ENCODE measurements at places on chromosomes 3 and 15.

GRCh38 chr3:17469954-17470353 lies 272.5 kb downstream of the TBC1D5 start:
- DNase-seq = no peak

DNA sequence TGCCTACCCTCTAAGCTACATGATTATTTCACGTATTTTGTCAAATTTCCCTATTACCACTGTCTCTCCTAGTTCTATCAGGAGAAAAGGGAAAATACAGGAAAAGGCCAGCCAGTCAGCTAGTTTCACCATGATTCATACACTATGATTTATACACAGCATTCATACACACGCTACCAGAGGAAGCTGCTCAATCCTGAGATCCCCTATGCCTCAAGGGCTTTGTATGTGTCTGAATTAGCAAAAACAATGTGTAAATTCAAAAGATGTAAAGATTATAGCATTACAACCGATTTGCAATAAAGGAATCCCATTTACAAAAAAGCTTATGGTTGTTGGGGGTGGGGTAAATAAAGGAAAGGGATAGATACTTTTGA lies 3.1 kb upstream of the ACKR4 start:
- no peak for DNase-seq

- DNase-seq = no peak
Observed at GRCh38 chr3:48425281-48425812, 4.5 kb downstream of the PLXNB1 start.

DNA sequence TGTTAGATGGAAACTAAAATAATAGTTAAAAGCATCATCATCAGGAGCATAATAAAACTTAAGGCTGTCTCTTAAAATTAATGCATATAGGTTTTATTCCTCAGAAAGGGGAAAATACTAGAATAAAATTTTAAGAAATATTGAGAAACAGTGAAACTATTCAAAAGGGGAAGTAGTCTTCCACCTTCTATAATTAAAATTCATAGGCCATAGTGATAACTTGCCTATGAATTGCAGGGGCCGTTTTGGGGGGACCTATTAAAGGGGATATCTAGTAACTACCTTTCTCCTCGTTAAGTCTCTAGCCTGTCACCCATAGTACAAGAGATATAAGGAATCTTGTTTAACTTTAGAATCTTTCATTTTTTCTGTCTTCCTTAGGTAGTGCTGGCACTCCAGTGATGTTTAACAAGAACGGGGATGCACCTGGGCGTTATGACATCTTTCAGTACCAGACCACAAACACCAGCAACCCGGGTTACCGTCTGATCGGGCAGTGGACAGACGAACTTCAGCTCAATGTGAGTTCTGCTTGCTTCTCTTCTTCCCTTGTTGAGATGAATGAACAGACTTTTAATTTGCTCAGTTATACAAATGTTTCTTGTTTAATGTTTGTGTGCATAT lies 600.4 kb downstream of the GRM7 start:
- DNase-seq = no peak

GRCh38 chr3:27279123-27279522 lies 90.1 kb downstream of the NEK10 start:
- peak; percentile 50 for DNase-seq

DNA sequence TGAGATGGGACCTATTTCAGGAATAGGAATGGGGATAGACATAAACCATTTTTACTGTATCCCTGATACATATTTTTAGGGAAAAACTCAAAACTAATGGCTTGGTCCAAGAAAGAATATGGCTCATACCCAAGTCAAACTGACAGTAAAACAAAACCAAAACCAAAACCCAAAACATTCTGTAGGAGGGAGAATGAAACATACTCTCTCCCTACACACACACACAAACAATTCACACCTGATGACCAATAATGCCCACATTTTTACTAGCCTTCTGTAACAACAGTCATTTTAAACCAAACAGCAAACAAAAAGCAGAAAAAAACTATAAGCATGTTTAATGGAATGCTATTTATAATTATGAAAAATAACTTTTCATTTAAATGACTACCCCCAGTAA lies 74.9 kb downstream of the NBEAL2 start:
- DNase-seq = no peak

GRCh38 chr15:69394556-69395282 lies 19.4 kb upstream of the KIF23 start:
- DNase-seq = peak; percentile 64

DNA sequence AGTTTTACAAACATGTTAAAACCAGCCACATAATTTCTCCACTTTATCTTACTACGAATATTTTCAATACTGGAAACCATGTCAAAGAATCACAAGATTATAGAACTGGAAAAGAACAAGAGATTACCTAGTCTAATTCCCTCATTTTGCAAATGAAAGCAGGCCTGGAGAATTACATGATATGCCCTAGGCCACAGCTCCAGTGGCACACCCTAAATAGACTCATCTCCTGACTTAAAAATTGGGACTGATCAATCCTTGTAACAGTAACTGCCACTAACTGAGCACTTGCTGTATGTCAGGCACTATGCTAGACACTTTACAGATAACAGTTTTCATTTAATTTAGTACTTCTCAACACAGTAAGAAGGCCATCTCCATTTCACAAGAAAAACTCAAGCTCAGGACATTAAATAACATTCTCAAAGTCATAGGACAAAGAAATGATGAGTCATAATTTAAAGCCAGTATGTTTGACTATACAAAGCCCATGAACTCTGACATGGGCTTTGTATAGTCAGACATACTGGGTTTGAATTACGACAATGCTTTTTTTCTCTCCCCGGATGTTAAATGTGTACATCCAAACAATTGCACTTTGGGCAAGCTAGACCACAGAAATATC lies 9.4 kb downstream of the IGSF11 start:
- DNase-seq = no peak

DNA sequence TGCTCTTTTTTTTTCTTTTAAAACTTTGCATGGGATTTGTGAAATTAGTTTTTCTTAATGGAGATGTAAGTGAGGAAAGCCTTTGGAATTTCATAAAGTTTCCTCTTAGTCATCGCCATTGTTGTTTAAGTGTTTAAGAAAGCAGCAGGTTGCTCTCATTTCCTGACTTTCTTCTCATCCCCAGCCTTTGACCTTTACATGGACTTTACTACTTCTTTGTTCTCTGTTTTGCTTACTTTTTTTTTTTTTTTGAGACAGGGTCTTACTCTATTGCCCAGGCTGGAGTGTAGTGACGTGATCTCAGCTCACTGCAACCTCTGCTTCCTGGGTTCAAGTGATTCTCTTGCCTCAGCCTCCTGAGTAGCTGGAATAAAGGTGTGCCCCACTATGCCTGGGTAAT lies 38.6 kb downstream of the FBXL2 start:
- DNase-seq = no peak

DNA sequence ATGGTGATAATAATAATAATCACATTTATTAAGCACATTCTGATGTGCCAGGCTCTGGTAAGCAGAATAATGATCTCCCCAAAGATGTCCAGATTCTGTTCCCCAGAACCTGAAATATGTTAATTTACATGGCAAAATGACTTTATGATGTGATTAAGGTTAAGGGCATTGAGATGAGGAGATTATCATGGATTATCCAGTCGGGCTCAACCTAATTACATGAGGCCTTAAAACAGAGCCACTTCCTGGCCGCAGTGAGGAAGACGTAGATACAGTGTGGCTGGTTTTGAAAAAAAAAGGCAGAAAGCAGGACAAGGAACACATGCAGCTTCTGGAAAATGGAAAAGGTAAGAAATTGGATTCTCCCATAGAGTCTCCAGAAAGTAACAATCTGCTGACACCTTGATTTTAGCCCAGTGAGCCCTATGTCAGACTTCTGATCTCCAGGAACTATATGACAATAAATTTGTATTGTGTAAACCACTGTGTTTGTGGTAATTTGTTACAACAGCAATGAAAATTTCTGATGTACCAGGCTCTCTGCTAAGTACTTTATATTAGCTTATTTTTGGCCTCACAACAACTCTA lies 126.7 kb downstream of the ALCAM start:
- no peak for DNase-seq
